ENCODE measurements at places on chromosomes 7 and 10.

GRCh38 chr10:44745920-44746319, 165.2 kb upstream of the TMEM72 start:
- DNase-seq = no peak

- no peak for DNase-seq
These were observed 36.5 kb downstream of the JMJD1C start for GRCh38 chr10:63429281-63429680.

GRCh38 chr10:76984559-76985443, 652.8 kb downstream of the KCNMA1 start:
- peak; percentile 67 for DNase-seq

DNA sequence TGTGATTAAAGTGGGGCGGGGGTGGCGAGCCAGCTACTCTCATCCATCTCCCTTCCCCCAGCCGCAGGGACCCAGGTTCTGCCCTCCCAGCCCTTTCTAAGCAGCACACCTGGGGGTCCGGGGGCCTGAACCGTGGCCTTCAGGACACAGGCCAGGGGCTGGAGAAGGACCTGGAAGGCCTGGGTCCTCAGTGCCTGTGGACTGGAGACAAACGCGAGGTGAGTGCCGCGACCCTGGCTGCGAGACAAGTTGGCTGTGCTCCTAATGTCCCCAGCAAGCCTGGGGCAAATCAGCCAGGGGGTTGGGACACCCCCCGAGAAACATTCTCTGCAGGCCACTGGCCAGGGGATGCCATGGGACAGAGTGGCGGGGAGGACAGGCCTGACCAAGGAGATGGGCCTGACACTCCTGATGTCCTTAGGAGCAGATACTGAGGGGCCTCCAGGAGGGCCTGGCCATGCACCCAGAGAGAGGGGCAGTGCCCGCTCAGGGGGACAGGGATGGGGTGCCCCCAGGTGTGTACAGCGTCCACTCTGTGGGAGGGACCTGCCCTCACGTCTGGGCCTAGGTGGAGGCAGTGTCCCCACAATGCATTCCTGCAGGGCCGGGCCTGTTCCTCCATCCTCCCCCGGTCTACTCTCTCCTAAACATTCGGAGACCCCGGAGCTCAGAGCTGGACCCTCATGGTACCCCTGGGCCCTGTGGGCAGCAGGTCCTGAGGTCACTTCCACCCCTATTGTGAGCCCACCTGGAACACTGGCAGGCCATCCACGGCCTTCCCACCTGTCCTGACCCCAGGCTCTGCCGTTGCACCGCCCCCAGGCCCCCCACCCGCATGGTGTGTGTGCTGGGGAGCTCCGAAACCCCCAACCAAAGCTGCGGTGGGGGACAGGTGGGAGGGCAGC, 13.1 kb downstream of the BRAT1 start:
- DNase-seq = no peak

GRCh38 chr7:28070297-28071055, 110.1 kb downstream of the JAZF1 start:
- DNase-seq = no peak

- DNase-seq = no peak
These were observed 31.6 kb downstream of the TRIM8 start for GRCh38 chr10:102675666-102676533.

DNA sequence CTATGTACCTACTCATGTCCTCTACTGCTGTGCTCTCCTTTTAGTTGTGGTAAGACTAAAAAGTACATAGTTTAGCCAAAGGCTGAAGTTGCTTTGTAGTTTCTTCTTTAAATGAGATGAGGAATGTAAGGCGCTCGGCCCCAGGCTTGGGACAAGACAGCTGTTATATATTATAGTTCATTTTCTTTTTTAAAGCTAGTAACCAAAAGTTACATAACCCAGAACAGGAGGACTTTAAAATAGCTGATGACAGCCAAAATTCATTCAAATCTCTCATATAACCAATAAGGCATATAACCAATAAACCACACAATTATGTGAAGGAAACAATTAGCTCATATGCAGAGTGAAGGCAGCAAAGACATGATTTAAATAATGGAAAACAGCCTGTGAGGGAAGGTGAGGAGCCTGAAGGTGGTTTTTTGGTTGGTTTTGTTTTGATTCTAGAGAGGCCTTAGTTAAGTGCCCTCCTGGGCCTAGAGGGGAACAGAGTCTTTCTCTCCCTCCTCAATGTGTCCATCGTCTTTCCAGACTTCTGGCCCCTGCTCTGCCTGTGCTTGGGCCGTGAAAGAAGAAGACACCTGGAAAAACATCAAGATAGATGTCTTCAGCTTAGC, 35.8 kb downstream of the SLC26A4 start:
- DNase-seq = no peak

GRCh38 chr7:22329816-22330524, 27.0 kb downstream of the RAPGEF5 start:
- DNase-seq = no peak

GRCh38 chr10:88879534-88880281, at the start of gene STAMBPL1:
Gene STAMBPL1, plus strand, starts transcription at chr10:88880245. Its CDS starts 21,464 bp downstream, at chr10:88901709.
- DNase-seq = peak; percentile 33

DNA sequence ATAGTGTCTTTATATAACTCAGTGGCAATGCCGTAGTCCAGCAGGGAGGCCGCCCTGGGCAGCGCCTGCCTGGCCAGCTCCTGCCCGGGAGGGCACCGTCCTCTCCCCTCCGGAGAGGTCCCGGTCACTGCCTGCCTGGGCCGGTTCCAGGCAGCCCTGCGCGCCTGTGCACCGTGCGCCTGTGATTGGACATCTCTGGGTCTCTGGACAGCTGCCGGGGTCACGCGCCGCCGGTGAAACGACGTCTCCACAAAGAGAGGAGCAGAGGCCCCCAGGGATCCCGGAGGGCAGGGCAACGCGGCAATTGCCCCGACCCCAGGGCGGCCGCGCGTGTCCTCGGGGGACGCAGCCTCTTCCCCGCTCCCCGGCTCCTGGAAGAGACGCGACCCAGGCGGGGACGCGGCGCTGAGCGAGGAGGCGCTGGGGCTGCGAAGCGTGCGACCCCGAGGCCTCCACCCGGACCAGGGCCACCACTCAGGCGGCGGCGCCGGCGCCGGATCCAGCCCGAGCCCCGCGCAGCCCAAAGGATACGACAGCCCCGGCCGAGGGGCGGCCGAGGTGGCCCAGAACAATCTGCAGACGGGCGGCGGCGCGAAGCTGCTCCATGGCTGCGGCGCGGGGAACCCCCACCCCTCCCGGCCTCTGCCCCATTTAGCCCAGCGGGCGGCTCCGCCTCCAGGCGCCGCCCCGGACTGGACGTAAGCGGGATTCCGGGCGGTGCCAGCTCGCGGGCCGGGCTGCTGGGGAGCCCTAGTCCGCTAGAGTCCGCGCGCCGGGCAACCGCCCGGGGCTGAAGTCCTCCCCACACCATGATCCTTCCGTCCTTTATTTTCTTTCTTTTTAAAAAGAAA, at the start of gene PHYH:
Gene PHYH (minus strand): TSS at position 628 of the 851 bp plus-strand sequence. CDS start 22 bp downstream, at position 606.
- DNase-seq = peak; percentile 66

DNA sequence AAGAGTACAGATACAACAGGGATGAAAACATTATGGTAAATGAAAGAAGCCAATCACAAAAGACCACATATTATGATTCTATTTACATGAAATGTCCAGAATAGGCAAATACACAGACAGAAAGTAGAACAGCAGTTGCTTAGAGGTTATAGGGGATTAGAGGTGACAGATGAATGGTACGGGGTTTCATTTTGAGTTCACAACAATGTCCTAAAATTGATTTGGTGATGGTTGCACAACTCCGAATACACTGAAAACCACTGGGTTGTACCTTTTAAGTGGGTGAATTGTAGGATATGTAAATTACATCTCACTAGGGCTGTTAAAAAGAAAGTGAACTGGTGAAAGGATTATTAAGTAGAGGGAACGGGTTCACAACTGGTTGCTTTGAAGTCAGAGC, 76.3 kb upstream of the MRLN start:
- no peak for DNase-seq

DNA sequence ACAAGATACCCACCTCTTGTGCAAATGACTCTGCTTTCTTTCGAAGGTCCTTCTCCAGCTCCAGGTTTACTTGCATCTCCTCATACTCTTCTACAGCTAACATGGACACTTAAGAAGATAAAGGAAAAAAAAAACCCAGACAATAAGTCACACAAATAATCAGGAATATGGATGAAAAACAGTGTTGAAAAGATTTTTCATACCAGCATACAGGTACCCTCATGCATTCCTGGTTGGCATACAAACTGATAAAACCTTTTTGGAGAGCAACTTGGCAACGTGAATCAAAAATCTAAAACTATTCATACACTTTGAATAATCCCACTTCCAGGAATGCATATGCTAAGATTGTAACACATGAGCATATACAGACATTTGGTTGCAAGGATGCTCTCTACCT, 60.1 kb downstream of the SHTN1 start:
- DNase-seq = no peak

GRCh38 chr10:35040760-35041501, 49.2 kb downstream of the CUL2 start:
- DNase-seq = no peak

DNA sequence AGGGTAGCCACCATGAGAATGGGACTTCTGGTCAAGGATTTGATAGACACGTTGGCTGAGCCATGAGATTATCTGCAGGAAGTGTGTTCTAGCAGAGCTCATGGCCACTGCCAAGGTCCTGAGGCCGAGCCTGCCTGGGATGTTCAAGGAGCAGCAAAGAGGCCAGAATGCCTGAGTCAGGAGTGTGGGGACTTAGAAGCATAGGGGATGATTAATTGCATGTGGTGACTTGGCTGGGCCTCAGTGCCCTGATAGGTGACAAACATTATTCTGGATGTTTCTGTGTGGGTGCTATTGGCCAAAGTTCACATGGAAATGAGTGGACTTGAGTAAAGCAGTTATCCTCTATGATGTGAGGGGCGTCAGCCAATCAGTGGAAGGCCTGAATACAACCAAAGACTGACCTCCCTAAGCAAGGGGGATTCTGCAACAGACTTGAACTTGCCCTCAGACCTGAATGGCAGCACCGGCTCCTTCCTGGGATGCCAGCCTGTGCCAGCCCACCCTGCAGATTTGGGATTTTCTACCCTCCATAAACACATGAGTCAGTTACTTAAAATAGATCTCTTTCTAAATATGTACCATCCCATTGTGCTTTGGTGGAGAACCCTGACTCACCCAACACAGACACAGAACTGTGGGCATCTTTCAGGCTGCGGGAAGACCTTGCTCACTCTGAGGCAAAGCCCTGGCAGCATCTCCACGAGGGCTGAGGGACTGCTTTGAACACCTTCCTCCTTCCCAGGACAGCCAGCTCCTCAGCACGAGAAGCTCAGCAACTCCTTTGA, 363.9 kb upstream of the MGMT start:
- no peak for DNase-seq

DNA sequence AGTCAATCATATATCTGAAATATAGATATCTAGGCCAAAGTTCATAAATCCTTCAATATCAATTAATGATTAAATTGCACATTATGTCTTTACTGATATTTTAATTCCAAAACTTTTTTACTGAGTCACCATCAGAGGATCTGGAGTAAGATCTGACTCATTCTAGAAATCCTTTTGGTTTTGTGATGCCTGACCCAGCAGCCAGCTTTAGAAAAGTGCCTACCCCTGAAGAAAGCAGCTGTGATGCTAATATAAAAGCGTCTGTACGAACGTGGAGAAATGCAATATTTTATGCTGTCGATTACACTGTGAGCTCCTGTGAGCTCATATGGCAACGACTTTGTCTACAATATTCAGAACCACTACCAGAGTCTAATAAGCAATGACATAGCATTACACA, 142.5 kb upstream of the LRRTM3 start:
- no peak for DNase-seq

DNA sequence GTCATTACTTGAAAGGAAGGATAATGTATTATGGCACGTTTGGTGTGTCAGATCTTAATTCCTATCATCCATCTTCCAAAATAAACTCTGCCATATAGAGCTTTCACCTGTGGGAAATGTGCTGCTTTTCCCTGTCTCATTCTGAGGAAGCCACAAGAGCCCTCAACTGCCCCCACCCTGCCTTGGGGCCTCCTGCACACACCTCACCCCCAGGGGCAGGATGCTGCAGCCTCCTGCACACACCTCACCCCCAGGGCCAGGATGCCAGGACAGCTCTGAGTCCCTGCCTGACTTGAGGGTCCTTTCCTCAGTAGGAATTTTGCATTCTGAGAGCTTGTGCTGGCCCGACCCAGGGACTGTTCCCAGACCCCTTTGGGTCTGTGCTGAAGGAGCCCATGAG, 67.1 kb downstream of the COL13A1 start:
- no peak for DNase-seq

GRCh38 chr10:43945094-43945730, 296.5 kb upstream of the ZNF32 start:
- no peak for DNase-seq

- DNase-seq = no peak
These were observed 100.1 kb upstream of the TMEM72 start for GRCh38 chr10:44811072-44811471.

DNA sequence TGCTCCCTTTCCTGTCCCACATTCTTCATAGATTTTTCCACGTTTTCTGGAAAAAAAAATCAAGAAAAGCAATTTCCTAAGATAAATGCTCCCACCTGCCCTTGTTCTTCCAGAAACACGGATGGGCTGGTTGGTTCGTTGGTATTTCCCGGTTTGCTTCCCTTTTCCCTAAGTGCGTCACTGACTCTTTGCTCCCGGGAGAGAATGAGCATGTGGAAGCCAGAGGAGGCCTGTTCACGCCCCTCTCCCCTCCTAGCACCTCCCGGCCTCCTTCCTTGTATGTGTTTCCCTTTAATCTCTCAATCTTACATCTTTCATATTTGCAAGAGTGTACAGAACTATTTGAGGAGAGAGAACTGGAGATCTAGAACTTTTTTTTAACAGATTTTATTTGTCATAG, 442.0 kb downstream of the GFRA1 start:
- DNase-seq = no peak

GRCh38 chr7:54858008-54858692, 99.1 kb upstream of the SEC61G start:
- no peak for DNase-seq

- DNase-seq = no peak
These were observed 805.6 kb downstream of the NRG3 start for GRCh38 chr10:82680608-82681007.

GRCh38 chr7:142319970-142320369, 62.1 kb upstream of the PRSS58 start:
- DNase-seq = no peak

DNA sequence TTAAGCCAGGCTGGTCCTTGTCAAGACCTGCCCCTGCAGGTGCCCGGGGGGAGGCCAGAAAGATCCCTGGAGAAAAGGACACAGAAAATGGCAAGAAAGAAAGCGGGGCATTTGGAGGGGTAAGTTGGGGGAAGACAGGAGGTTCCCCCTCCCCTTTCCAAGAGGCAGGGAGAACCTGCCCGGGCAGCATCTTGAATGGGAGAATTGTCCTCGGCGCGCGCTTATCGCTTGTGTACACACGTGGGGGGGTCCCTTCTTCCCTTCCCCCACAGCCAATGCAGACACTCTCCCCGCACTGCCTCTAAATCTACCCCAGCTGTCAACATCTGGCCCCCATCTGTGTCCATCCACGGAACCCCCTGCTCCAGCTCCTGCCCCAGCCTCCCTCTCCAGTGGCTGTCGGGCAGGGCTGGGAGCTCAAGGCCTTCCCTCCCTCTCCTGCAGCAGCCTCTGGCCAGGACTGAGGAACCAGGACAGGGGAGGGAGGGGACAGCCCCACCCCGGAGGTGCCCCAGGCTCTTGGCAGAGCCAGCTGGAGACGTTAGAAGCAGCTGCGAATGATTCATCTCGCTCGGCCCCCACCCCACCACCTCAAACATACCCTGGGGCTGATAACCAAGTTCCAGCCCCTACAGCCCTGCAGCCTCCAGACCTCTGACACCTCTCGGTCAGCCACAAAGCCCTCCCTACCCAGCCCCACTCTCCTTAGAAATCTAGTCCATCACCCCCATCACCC, 25.3 kb downstream of the EPHB4 start:
- DNase-seq = peak; percentile 90

- no peak for DNase-seq
These were observed 36.0 kb downstream of the COL17A1 start for GRCh38 chr10:104049504-104050250.
